Activated naive CD8-positive, alpha-beta T cell treated with anti-CD3 and anti-CD28 coated beads, Interleukin-2, amount 10 ng/mL, durations not matched to agents 7 days and 5 days (primary cell): ENCODE measurements at places on chromosomes 16 and 17. TPM values are rescaled to one million over a fixed set of nuclear protein-coding genes. Genes with fewer than 3 reads are reported as not detected.

GRCh38 chr17:21239680-21240368 is 13.4 kb downstream of the NATD1 start:
- H3K27ac ChIP-seq, result no peak overlapping the region
- no peak for DNase-seq
- no peaks in the 10 kb centered on the region for H3K36me3 ChIP-seq

- no peak for DNase-seq
- H3K27ac ChIP-seq, result no peak overlapping the region
- H3K36me3 ChIP-seq, result no peaks in the 10 kb centered on the region
- no peak overlapping the region for H3K4me3 ChIP-seq
Observed at GRCh38 chr17:5877948-5878347, 192.2 kb upstream of the WSCD1 start.

DNA sequence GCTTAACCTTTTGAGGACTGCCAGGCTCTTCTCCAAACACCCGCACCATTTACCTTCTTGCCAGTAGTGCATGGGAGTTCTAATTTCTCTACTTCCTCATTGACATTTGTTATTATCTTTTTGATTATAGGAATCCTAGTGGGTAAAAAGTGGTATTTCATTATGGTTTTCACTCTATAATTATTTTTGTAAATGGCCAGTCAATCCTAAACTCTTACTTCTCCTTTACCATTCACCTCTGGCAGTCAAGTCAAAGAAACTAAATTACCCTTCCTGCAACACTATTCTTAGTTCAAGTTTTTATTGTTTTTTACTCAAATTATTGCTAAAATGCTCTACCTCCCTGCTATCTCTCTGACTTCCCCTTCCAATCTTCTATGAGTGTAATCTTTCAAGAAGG is 29.8 kb upstream of the ANKFY1 start:
- no peak overlapping the region for H3K27ac ChIP-seq
- H3K27me3 ChIP-seq, result no peaks in the 10 kb centered on the region
- no peaks in the 10 kb centered on the region for H3K4me1 ChIP-seq
- DNase-seq, result no peak
- H3K36me3 ChIP-seq, result peaks cover 12% of the 10 kb centered on the region

DNA sequence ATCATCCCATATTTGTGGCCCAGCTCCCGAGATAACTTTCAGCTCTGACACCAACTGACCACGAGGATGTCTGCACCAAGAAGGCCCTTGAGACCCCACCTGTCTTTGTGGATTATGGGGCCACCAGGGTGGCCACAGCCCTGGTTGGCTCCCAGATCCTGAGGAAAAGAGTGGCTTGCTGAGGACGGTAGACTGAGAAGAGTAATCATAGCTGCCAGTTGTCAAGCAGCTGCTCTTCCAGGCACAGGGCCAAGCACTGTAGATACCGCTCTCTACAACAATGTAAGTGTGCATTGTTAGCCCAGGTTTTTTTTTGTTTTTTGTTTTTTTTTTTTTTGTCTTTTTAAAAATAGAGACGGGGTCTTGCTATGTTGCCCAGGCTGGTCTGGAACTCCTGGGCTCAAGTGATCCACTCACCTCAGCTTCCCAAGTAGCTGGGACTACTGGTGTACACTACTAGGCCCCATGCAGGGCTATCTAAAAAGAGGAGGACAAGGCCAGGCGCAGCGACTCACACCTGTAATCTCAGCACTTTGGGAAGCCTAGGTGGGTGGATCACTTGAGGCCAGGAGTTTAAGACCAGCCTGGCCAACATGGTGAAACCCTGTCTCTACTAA is 9.6 kb downstream of the ZNF205 start:
- peaks cover 16% of the 10 kb centered on the region for H3K4me1 ChIP-seq
- DNase-seq, result no peak
- no peaks in the 10 kb centered on the region for H3K27me3 ChIP-seq
- H3K27ac ChIP-seq, result peak overlapping the region; percentile 42
- no peak overlapping the region for H3K4me3 ChIP-seq

GRCh38 chr17:83136156-83136555 is 56.7 kb downstream of the METRNL start:
- no peak for DNase-seq
- no peak overlapping the region for H3K4me3 ChIP-seq
- H3K27ac ChIP-seq, result no peak overlapping the region
- H3K4me1 ChIP-seq, result no peaks in the 10 kb centered on the region

DNA sequence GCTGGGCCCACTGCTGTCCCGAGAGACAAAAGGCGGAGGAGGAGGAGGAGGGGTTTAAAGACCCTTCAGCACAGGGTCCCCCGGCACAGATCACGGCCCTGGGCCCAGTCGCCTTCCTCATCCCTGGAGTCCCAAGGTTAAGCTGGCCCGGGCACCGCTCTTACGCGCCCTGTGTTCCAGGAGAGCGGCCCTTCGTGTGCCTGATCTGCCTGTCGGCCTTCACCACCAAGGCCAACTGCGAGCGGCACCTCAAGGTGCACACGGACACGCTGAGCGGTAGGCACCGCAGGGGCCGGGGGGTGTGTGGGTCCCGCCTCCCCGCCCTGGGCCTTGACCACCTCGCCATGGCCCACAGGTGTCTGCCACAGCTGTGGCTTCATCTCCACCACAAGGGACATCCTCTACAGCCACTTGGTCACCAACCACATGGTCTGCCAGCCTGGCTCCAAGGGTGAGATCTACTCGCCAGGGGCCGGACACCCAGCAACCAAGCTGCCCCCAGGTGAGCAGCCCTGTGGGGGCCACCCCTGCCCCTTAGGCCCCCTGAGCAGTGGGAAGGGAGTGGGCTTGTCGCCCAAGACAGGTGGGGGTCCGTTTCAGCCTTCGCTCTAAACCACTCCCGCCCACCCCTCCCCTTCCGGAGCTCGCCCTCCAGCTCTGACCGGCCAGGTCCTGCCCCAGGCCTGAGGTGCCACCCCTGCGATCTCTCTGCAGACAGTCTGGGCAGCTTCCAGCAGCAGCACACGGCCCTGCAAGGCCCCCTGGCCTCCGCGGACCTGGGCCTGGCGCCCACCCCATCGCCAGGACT is 37.6 kb upstream of the ZC3H18 start:
- no peak overlapping the region for H3K4me3 ChIP-seq
- no peak for DNase-seq
- no peaks in the 10 kb centered on the region for H3K27me3 ChIP-seq
- peaks cover 5% of the 10 kb centered on the region for H3K4me1 ChIP-seq
- peaks cover 2% of the 10 kb centered on the region for H3K36me3 ChIP-seq

- H3K27ac ChIP-seq, result peak overlapping the region; percentile 82
- no peaks in the 10 kb centered on the region for H3K36me3 ChIP-seq
- peaks cover 20% of the 10 kb centered on the region for H3K4me1 ChIP-seq
- peak overlapping the region; percentile 86 for H3K4me3 ChIP-seq
- H3K27me3 ChIP-seq, result peaks cover 1% of the 10 kb centered on the region
- DNase-seq, result no peak
Observed at GRCh38 chr17:80101946-80102663, 724 bp downstream of the GAA start.

GRCh38 chr17:18129041-18129502 is 20.5 kb downstream of the MYO15A start:
- H3K27me3 ChIP-seq, result no peaks in the 10 kb centered on the region
- no peak overlapping the region for H3K27ac ChIP-seq
- no peaks in the 10 kb centered on the region for H3K4me1 ChIP-seq
- H3K36me3 ChIP-seq, result no peaks in the 10 kb centered on the region

- H3K4me1 ChIP-seq, result no peaks in the 10 kb centered on the region
- H3K27me3 ChIP-seq, result peaks cover 5% of the 10 kb centered on the region
- H3K27ac ChIP-seq, result no peak overlapping the region
Observed at GRCh38 chr17:10251212-10251948, 53.0 kb upstream of the GAS7 start.

Gene CDK5R1
- 8.4 TPM for total RNA-seq

Gene COG1
- total RNA-seq, result 53.7 TPM

Gene RND2
- total RNA-seq, result 0.14 TPM

Gene DNAI2
- 1.6 TPM for total RNA-seq
